ENCODE measurements at places on chromosomes 2 and 18. TPM values are rescaled to one million over a fixed set of nuclear protein-coding genes. Genes with fewer than 3 reads are reported as not detected.

DNA sequence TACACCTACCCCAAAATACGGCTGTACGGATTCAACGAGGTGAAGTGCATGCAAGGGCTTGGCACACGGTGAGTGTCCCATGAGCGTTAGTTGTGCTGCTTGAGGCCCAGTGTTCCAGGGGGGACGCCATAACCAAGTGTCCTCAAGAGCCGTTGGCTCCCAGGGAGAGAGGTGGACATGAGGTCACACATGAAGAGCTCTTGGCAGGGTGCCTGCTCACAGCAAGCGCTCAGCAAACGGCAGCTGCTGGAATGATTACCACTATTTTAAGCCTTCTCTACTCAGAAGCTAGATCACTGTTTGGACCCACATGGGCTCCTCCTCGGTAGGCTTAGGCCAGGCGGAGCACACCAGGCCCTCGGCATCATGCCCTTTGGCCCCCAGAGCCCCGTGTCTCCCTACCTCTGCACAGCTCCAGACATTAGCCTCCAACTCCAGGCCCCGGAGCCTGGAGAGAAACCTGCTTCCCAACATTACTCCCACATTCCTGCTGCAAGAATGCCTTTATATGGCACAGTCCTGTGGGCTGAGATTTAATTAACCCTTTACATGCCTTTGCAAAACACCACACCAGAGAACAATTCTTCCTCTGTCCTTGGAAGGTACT lies 68.4 kb upstream of the PPP1CB start:
- H3K27me3 ChIP-seq: no peaks in the 10 kb centered on the region
- no peak overlapping the region for H3K4me3 ChIP-seq
- no peaks in the 10 kb centered on the region for H3K36me3 ChIP-seq
- no peak for DNase-seq
- H3K4me1 ChIP-seq: peaks cover 39% of the 10 kb centered on the region
- H3K27ac ChIP-seq: no peak overlapping the region

GRCh38 chr2:218877891-218878290 lies 2.8 kb upstream of the WNT10A start:
- H3K36me3 ChIP-seq: no peaks in the 10 kb centered on the region
- H3K27me3 ChIP-seq: peaks cover 36% of the 10 kb centered on the region
- peaks cover 38% of the 10 kb centered on the region for H3K4me1 ChIP-seq
- DNase-seq: no peak
- H3K4me3 ChIP-seq: no peak overlapping the region

DNA sequence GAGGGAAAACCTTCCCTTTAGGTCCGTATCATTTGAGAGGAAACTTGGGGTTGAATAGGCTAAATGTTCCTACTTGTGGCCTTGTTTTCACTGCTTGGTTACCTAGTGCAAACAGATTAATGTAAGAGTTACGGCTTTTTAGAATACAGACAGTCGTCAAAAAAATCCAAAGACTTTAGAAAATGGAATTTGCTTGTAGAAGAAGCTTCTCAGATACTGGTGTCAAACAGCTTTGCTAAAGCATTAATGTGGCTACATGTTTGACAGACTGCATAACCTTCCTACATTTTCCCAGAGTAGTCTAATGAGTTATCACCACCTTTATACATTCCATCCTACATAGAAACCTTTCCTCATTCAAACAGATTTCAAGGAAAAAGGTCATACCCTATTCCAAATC lies 114.6 kb downstream of the FMNL2 start:
- H3K27ac ChIP-seq: no peak overlapping the region
- H3K4me1 ChIP-seq: peaks cover 17% of the 10 kb centered on the region
- peaks cover 19% of the 10 kb centered on the region for H3K27me3 ChIP-seq
- H3K36me3 ChIP-seq: no peaks in the 10 kb centered on the region
- no peak for DNase-seq

- peaks cover 63% of the 10 kb centered on the region for H3K27me3 ChIP-seq
- H3K36me3 ChIP-seq: no peaks in the 10 kb centered on the region
- H3K4me3 ChIP-seq: no peak overlapping the region
- H3K27ac ChIP-seq: no peak overlapping the region
These were observed 1.1 kb downstream of the GLI2 start for GRCh38 chr2:120736624-120737339.

Gene EFHD1
- total RNA-seq: 1.3 TPM
